CD4-positive, CD25-positive, alpha-beta regulatory T cell (primary cell): ENCODE measurements at places on chromosomes 4 and X. TPM values are rescaled to one million over a fixed set of nuclear protein-coding genes. Genes with fewer than 3 reads are reported as not detected.

The RNF150 gene
- polyA plus RNA-seq, result not detected

The PCDH19 gene
- not detected for polyA plus RNA-seq

The UGT2B15 gene
- polyA plus RNA-seq, result not detected

DNA sequence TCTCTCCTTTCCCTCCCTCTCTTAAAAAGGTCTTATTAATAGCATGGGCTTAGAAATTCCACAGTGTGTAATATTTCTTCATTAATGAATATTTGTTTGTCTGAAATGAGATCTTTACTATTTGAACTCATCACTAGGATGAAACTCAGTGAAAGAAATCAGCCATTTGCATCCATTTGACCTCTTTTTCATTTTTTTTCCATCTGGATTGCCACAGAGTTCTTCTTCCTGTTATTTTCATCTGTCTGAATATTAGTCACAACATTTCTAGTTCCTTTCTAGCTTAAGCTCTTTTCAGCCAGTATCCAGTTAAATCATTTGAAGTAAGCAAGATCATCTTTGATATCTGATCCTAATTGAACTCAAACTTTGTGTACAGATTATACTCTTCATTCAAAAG is 69.2 kb upstream of the PLS3 start:
- no peak for DNase-seq

- DNase-seq, result peak; percentile 13
These were observed 81.3 kb downstream of the HMGN5 start for GRCh38 chrX:81120258-81120935.

DNA sequence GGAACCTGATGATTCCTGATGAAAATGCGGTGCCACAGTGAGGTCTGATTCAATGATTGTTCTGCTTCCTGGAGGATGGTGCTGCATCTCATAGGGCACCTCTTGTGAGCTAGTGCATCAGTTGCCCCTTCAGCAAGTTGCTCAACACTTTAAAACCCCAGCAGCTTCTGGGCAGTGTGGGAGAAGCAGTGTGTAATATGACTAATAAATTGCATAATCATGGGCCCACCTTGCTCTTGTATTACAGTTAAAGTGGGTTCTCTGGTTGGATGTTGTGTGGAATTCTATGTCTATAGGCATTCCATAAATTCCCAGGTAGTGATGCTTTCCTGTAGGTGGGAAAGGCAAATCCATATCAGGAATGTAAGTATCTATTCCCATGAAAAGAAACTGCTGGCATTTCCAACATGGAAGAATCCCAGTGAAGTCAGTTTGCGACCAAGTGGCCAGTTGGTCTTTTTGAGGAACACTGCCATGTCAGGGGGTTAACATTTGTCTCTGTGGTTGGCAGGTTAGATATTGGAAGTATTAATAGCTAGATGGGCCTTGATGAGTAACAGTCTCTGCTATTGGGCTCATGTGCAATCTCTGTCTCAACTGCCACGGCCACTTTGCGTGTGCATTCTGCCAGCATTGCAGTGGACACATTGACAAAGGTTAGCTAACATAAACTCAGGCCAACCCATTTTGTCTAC is 121.1 kb upstream of the OTUD4 start:
- no peak for DNase-seq
